ENCODE measurements at places on chromosomes 5 and 9.

GRCh38 chr5:11528720-11529119 is 375.5 kb downstream of the CTNND2 start:
- DNase-seq, result no peak

DNA sequence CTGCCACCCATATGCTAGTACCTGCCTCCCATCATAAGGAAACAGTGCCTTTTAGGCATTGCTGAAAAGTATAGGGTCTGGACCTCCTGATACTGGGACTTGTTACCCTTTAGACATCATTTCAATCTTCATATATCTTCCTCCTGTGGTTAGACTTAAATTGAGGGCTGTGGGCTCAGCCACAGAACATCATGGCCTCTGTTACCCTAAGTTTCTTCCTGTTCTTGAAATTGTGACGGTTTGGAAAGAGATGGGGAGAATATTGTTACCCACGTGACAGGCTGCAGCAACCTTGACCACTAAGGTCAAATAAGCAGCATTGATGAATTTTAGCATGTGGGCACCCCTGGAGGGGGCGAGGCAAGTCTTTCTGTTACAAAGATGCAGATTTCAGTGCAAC is 87.7 kb downstream of the PDE8B start:
- DNase-seq, result no peak

- no peak for DNase-seq
Measured at GRCh38 chr5:132438917-132439316, 51.7 kb downstream of the IRF1 start.

GRCh38 chr5:25458628-25459027 is 813.9 kb upstream of the CDH10 start:
- DNase-seq, result no peak

- DNase-seq, result no peak
Measured at GRCh38 chr5:33774341-33774740, 117.4 kb downstream of the ADAMTS12 start.

GRCh38 chr5:149792540-149793255 is 62.6 kb downstream of the PPARGC1B start:
- no peak for DNase-seq

DNA sequence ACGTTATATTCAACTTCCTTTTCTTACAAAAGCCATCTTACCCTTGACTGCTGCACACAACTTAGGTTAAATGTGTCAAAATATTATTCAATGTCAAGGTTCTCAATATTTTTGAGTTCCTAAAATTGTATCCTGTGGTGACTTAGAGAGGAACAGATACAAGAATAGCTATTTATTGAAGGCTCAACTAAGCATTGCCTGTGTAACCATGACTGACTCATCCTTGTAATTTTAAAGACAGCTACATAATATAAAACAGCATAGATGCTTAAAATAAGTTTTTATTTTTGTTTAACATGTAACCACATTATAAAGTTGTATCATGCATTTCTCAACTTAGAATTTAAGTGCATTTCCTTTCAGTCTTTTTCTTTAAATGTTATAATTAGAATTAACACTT is 312.9 kb upstream of the RGMB start:
- DNase-seq, result no peak

- no peak for DNase-seq
Measured at GRCh38 chr9:130245474-130245873, 20.1 kb upstream of the HMCN2 start.

DNA sequence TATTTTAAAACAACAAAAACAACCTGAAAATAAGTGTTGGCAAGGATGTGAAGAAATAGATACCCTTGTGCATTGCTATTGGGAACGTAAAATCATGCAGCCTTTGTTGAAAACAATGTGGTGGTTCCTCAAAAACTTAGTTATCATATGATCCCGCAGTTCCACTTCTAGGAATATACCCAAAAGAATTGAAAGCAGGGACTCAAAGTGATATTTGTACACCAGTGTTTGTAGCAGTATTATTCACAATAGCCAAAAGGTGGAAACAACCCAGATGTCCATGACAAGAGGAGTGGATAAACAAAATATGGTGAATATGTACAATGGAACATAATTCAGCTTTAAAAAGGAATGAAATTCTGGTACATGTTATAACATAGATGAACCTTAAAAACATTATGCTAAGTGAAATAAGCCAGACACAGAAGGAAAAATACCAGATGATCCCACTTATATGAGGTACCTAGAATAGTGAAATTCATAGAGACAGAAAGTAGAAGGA is 29.0 kb downstream of the IRF1 start:
- DNase-seq, result no peak

DNA sequence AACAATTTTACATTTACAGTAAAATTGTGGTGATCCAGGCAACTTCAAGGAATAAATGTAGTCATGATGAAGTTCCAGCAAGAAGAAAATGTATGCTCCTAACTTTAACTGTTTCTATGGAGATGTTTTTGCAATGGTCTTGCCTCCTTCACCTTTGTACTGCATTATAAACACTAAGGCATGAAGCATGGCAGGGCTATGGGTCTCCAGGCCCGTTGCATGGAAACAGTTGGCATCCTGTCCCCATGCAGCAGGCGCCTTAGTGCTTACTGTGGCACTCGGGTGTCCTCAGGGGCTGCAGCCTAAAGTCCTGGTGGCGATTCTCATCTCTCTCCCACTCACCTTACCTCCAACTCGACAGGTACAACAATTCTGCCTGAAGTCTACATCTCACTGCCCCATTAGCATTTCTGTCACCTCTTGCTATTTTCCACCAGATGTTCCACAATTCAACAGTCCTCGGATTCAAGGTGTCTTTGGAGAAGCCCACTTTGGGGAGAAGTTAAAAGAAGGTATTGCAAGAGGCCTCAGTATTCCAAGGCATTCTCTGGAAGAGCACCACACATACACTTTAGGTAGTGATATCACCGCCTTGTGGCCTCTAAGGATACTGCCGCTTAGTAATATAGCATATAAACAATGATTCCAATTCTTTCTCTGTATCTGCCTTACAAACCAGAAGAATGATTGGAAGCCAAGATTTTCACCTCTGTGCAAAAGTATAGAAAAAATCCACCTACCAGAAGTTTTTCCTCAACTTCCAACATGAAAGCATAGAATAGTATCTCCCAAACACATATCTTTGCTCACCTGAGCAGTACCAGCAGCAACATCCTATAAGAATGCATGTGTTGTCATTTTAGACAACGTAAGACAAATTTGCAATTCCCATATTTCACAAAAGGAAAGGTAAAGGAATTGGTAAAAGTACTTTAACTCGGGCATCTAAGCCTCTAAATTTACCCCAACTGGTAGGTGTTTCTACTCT is 5.1 kb downstream of the LIFR start:
- DNase-seq, result no peak

DNA sequence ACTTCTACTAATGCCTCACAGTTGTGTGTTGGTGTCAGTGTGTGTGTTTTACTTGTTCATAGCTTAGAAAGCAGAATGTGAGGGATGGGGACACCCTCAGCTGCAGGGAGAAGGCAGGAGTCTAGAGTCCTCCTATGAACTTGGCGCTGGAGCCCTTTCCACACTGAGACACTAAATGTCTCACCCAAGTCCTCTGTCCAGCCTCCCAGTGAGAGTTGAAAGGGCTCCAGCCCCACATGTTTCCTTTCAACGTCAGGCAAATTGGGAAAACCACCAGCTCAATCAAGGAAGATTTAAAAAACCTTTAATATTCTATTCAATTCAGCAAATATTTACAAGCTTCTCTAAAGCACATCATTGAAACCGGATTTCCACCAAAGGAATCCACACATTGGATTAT is 167.6 kb upstream of the MSX2 start:
- DNase-seq, result no peak

DNA sequence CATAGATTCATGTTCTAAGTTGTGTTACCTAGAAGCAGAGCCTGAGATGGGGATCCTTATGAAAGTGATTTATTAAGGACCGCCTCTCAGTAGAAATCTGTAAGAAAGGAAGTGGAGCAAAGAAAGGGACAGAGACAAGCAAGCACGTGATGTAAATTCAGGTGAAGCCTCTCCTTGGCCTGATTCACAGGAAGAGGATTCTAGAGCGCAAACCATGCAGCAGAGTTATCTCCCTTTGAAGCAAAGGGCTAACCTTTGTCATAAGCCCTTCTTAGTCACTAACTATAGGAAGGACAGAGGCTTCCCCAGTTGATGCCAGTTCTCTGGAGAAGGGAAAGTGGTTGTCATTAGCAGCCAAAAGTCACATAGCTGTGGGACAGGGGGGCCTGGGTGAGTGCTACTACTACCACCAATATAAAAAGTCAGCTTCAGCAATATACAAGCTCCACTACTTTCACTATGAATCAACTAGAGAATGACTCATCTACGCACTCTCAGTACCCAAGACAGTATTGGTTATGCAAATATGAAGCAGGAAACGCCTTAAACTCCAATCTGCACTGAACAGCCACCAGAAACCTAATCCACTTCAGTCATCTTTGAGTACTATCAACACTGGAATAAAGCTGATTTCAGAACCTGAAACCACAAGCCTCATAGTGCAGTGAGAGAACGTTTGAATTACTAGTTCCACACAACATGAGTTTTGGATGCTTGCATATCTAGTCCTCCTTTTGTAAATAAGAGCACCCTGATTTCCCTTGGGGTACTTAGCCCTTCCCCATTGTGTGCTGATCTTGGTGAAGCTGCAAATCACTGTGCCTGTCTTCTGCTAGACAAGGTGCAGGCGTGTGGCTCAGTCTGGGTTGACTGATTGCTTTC is 162.7 kb downstream of the ZNF608 start:
- DNase-seq, result no peak

GRCh38 chr5:43699910-43700309 is 96.9 kb downstream of the NNT start:
- no peak for DNase-seq

DNA sequence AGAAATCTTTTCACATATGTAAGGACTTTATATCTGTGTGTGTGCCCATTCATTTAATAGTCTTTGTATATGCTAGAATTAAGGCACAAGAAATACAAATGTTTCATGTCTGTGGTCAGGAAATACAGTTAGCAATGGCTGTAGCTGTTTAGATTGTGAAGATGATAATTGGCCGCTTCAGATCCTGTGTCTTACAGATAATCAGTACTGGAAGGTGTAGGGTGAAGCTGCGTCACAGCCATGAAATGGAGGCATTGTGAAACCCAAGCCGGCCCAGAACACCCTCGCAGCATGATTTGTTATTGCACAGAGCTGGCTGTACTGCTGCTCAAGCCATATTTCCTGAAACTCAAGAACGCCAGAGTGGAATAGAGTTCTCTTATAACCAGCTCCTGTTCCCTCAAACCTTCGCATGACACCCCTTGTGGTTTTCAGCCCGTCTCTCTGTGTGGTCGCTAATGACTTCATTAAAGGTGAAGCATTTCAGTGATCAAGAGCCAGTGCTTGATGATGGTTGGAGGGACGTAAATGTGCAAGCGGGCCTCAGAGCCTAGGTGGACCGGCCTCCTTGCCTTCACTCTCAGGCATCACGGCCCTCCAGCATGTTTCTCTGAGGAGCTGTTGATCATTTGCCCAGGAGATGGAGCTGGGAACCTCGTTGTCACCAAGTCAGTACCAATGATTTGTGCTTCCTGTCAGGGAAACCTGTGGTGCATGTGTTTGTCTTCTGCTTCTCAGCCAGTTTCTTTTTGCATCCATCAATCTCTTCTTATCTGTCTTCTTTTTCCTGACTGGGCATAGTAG is 80.1 kb downstream of the F2RL2 start:
- no peak for DNase-seq

GRCh38 chr9:92911511-92912475 is 34.0 kb upstream of the ZNF484 start:
- DNase-seq, result no peak

GRCh38 chr9:17185481-17186029 is 50.7 kb downstream of the CNTLN start:
- DNase-seq, result no peak

DNA sequence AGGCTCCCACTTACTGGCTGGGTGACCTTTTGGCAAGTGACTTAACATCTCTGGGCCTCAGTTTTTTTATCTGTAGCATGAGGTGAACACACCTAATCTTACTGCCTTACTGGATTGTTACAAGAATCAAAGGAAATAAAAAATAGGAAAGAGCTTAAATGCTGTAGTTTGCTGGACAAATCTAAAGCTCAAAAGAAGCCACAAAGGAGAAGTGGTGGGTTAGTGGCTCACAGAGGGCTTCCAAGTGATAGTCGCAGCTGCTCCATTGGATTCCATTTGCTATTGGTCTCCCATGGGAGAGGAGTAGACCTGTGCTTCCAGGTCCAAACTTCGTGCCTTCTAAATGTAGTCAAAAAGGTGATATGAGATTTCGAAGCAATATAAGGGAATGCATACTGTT is 123.6 kb downstream of the SEMA6A start:
- DNase-seq, result no peak

DNA sequence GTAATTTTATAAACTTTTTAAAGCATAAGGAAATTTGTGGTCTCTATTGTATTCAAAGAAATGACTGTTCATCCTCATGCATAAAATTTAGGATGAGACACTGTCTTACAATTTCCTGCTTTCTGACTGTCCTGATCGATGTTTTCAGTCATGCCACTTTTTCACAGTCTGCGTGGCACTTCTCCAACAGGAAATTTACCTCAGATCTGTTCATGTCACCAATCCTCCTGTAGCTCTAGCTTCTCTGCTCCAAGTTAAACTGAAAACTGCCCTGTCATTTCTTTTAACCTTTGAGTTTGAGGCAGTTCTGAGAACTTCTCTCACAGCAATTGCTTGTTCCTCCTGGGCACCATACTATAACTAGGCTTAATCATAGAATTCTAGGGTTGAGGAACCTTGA is 455.1 kb downstream of the EFNA5 start:
- DNase-seq, result no peak

GRCh38 chr5:159817262-159818029 is 98.8 kb upstream of the ADRA1B start:
- no peak for DNase-seq
